HFFc6 (cell line): ENCODE measurements at places on chromosomes 13 and 19. TPM values are rescaled to one million over a fixed set of nuclear protein-coding genes. Genes with fewer than 3 reads are reported as not detected.
A peak's percentile ranks its signal among the peaks of the same experiment; 100 is the strongest.

DNA sequence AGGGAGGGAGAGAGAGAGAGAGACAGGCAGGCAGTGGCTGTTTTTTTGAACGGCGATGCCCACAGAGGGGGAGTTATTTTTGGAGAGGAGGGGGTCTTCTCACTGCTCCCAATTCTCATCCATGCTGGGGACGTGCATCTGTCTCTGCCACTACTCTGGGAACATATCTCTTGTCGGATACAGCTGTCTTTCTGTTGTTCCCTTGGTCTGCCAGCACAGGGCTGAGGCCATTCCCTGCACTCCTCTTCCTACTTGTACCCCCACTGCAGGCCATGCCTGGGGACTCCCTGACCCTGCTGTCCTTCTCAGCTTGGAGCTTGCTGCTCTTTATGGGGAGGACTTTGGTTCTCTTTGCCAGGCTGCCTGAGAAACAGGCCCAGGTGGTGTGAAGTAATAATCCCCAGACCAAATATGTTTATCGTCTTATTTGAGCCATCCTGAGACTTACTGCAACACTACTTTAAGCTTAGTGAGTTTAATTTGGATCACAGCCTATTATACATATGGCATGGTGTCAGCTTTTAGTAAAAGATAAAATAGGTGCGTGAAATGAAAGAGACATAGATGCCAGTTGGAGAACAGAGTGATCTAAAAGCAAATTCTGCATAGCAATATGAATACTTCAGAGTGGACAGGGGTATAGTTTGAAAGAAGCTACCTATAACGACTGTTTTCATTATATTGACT, 19.1 kb downstream of the LRCH1 start:
- no peaks in the 10 kb centered on the region for H3K27me3 ChIP-seq
- DNase-seq = no peak
- peaks cover 69% of the 10 kb centered on the region for H3K4me1 ChIP-seq
- H3K4me3 ChIP-seq = no peak overlapping the region

- no peaks in the 10 kb centered on the region for H3K27me3 ChIP-seq
- H3K27ac ChIP-seq = no peak overlapping the region
Observed at GRCh38 chr13:46158983-46159382, 23.0 kb downstream of the LCP1 start.

GRCh38 chr19:31436121-31436776, 87.0 kb upstream of the TSHZ3 start:
- H3K27ac ChIP-seq = peak overlapping the region; percentile 91
- no peak overlapping the region for H3K4me3 ChIP-seq
- H3K27me3 ChIP-seq = peaks cover 11% of the 10 kb centered on the region
- H3K4me1 ChIP-seq = peaks cover 19% of the 10 kb centered on the region
- no peaks in the 10 kb centered on the region for H3K36me3 ChIP-seq

GRCh38 chr13:41621716-41622431, 164.5 kb downstream of the RGCC start:
- 0 out of 2 replicates have a peak overlapping the region, but pooled peaks have one; percentile 21 for H3K4me3 ChIP-seq
- H3K27ac ChIP-seq = peak overlapping the region; percentile 69
- peaks cover 1% of the 10 kb centered on the region; the same call in 1 of the 2 replicates for H3K27me3 ChIP-seq

GRCh38 chr13:20769091-20769490, 4.7 kb downstream of the EEF1AKMT1 start:
- H3K36me3 ChIP-seq = peaks cover 41% of the 10 kb centered on the region
- H3K27ac ChIP-seq = no peak overlapping the region
- no peak overlapping the region for H3K4me3 ChIP-seq
- H3K27me3 ChIP-seq = peaks cover 4% of the 10 kb centered on the region

The CACNG8 gene
- 0.09 to 0.24 TPM (median 0.17 TPM) in 3 replicates for total RNA-seq
